ENCODE measurements at places on chromosomes 12 and 14. TPM values are rescaled to one million over a fixed set of nuclear protein-coding genes. Genes with fewer than 3 reads are reported as not detected.

DNA sequence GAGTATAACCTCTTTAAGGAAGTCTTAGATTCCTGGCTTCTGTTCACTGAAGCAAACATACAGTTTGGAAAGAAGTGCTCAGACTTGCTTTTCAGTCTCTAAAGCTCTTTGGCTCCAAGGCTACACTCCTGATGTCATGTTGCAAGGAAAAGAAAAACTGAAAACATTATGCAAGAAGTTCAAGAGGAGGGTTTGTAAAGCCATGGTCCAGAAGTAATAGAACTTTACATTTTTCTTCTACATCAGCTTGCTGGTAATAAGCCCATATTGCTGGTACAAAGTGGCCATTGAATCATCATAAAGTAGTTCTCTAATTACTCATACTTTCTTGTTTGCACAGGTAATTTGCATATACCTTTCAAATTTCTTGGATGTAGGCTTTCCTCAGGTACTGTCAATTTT is 83.6 kb downstream of the BBS10 start:
- no peaks in the 10 kb centered on the region for H3K36me3 ChIP-seq
- DNase-seq = no peak
- no peak overlapping the region for H3K27ac ChIP-seq
- H3K27me3 ChIP-seq = no peaks in the 10 kb centered on the region
- no peak overlapping the region for H3K4me3 ChIP-seq

- peaks cover 5% of the 10 kb centered on the region for H3K36me3 ChIP-seq
- no peaks in the 10 kb centered on the region for H3K4me1 ChIP-seq
- peak overlapping the region; percentile 99 for H3K4me3 ChIP-seq
- peak; percentile 81 for DNase-seq
Measured at GRCh38 chr12:104137001-104137901, 759 bp downstream of the NFYB start.

DNA sequence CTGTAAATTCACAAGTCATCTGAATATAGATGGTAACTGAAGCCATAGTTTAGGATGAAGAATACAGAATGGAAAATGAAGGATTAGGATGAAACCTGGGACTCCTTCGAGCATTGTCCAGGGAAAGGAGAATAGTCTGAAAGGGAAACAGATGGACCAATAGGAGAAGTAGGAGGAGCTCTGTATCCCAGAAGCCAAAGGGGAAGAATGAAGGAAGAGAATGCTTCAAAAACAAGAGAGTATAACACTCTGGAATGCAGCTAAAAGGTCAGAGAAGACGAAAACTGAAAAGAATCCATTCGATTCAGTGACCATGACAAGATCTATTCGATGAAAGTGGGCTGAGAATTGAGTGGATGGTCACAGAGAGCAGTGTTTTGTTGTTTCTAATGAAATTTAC is 1.0 kb downstream of the GMFB start:
- no peak for DNase-seq
- H3K27me3 ChIP-seq = no peaks in the 10 kb centered on the region
- peak overlapping the region; percentile 54 for H3K4me3 ChIP-seq
- H3K4me1 ChIP-seq = no peaks in the 10 kb centered on the region
- H3K36me3 ChIP-seq = no peaks in the 10 kb centered on the region
- no peak overlapping the region for H3K27ac ChIP-seq

The RHEBL1 gene
- total RNA-seq = 1.1 TPM

Data from aorta (tissue), 5 donors.